ENCODE measurements at places on chromosomes 16 and 17.

- DNase-seq, result no peak
Observed at GRCh38 chr16:4837733-4838501, 9.2 kb downstream of the GLYR1 start.

GRCh38 chr16:1469693-1470201, 5.1 kb downstream of the CLCN7 start:
- DNase-seq, result no peak

- no peak for DNase-seq
Observed at GRCh38 chr17:80000136-80000535, 35.5 kb downstream of the TBC1D16 start.

DNA sequence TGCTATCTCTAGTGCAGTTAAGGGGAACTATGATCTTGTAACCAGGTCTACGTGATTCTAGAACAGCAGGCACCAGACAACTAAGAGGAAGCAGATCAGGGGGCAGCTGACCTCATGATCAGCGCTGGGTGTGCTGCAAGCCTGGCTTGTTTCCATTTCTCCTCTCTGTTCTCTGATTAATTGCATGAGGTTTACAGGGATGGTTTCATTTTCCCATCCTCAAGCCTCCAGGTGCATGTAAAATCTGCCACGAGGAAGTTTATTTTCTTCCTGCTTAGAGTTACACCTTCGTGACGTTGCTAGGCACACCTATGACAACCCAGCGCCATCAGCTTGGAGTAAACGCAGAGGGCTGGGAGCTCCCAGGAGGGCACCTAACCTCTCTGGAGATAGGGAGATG, 4.3 kb upstream of the NUPR1 start:
- no peak for DNase-seq

DNA sequence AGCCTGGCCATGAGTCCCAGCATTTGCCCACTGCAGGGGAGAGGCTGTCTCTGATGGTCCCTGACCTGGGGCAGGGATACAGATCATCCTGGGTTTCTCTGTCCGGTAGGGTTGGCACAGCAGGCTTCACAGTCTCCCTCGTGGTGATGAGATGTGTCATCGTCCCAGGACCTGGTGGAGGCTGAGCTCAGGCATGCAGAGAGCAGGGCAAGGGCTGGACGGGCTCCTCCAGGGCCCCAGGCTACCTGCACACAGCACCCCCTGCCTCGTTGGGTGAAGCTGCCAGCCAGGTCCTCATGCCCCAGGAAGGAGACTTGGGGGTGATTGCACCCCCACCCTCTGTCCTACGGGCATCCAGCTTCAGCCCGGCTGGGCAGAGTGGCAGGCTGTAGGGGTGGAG, 155.8 kb upstream of the GSE1 start:
- DNase-seq, result no peak

DNA sequence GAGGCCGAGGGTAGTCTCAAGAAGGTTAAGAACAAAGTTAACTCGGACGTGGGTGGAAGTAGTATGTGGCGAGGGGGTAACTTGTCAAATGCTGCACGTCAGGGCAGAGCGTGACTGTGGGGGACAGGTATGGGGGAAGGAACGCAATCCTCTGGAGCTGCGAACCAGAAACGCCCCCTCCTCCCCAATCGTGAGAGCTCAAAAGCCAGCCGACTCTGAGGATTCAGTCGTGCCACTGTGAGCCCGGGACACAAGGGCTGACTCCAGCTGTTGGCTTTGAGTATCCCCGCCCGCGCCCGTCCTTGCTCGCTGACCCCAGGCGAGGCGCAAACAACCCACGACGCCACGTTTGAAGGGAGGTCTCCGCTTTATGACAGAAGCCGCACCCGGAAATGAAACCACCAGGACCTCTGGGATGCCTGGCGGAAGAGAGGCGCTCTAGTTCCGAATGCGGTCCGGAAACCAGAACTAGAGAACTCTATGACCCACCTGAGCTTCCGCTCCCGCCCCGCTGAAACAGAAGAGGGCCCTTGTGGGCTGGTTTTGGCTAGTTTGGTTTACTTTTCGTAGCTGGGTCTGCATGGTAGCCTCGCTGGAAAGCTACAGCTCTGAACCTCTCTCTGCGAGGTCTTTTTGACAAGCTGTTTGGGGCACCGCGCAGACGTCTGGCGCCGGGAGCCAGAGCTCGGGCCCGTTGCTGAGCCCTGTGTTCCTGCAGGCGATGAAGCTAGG, at the start of gene PEX12:
Gene PEX12 (minus strand): TSS at position 375 of the 732 bp plus-strand sequence. CDS start 550 bp downstream, outside the sequence.
- DNase-seq, result peak; percentile 90

DNA sequence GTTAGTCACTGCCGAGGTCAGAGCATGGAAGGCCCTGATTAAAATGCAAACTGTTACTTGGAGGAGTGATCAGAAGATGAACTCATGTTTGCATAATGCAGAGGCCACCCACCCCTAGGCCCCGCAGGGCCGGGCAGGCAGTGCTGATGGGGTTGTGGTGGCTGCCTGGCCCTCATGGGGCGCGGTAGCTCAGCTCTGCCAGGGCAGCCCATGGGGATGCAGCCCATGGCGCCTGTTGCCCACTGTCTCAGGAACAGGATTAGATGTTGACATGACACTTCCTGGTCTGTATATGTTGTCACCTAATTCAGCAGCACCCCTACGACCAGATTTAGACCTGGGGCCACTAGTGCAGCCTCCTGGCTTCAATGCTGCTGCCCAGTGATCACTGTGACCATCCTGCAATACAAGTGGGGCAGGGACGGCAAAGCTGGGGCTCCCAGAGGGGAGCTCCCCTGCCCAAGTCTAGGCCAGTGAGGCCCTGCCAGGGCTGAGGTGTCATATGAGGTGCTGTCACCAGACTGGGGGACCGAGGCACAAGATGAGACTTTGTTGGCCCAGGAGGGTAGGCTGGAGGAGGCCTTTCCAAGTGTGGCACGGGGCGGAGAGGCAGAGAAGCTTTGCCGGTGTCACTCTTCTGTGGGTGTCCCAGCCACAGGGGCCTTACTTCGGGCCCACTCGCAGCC, 49.1 kb downstream of the RAI1 start:
- DNase-seq, result no peak

DNA sequence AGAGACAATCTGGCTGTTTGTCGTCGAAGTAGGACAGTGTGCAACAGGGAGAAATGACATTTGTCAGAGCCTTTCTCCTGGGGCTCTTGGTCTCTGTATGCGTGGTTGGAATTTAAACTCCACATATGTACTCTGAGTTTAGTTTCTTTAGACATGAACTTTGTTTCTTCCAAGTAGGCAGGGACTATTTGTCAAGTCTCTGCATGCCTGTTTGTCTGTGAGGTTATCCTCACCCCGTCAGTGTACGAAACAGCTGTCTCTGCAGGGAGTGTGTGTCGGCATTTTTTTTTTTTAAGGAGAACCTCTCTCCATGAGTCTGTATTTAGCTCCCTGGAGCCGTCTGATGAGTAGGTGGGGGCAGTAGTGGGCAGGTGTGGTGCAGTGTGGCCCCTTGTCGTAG, 29.7 kb downstream of the NDEL1 start:
- DNase-seq, result no peak

GRCh38 chr17:2716649-2717048, 5.1 kb upstream of the CLUH start:
- no peak for DNase-seq

DNA sequence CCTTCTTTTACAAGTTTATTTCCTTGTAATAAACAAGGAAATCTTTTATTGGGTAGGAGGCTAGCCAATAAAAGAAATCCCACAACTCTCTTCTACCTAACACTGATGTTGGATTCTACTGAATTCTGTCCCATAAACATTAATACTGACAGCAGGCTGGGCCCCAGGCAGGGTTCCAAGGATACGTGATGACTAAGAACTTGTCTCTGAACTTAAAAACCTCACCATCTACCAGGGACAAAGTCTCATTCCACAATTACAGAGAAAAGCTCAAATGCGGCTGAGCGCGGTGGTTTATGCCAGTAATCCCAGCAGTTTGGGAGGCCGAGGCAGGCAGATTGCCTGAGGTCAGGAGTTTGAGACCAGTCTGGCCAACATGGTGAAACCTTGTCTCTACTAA, 64.9 kb downstream of the ARHGAP17 start:
- DNase-seq, result no peak

GRCh38 chr16:16048904-16049582, 99.6 kb downstream of the ABCC1 start:
- no peak for DNase-seq
